ENCODE measurements at places on chromosomes 6 and 20.
A peak's percentile ranks its signal among the peaks of the same experiment; 100 is the strongest.

- no peak for DNase-seq
These were observed 36.6 kb upstream of the CARMIL1 start for GRCh38 chr6:25242567-25242966.

GRCh38 chr6:36797055-36797454, 42.2 kb downstream of the CPNE5 start:
- no peak for DNase-seq

DNA sequence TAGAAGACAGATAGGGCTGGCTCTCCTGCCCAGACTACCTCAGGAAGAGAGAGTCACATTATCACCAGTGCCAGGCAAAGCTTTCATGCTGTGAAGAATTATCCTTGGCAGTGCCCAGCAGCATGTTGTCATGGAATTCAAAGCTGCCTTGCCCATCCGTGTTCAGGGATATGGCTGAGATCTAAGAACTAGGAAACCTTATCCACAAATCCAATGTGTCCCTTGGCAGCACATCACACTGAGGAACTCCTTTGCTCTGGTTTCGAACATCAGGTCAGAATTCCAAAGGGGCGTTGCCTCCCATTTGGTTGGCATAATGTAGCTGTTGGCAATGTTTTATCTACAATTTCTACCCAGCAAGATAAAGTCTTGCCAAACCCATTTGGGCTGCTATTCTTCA, 52.7 kb downstream of the ADGRF1 start:
- DNase-seq = no peak

DNA sequence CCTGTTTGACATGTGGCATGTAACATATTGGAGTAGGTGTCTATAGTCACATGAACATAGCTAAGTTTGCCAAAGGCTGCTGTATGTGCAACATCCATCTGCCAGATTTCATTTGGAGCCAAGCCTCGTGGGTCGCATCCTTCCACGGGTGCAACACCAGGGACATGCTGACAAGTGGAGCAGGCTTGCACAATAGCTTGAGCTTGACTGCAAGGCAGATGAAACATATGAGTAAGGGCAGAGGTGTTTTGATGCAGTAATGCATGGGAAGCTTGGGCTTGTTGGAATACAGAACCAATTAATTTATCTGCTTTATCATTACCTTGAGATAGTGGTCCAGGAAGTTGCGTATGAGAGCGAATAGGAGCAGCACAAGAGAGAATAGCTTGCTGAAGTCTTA, 74.1 kb upstream of the BTN3A2 start:
- no peak for DNase-seq

- DNase-seq = no peak
These were observed 146.9 kb downstream of the MACROD2 start for GRCh38 chr20:14142171-14142570.

GRCh38 chr20:7355051-7355450, 585.2 kb downstream of the HAO1 start:
- no peak for DNase-seq

- DNase-seq = no peak
These were observed 46.4 kb upstream of the DST start for GRCh38 chr6:56689114-56689513.

DNA sequence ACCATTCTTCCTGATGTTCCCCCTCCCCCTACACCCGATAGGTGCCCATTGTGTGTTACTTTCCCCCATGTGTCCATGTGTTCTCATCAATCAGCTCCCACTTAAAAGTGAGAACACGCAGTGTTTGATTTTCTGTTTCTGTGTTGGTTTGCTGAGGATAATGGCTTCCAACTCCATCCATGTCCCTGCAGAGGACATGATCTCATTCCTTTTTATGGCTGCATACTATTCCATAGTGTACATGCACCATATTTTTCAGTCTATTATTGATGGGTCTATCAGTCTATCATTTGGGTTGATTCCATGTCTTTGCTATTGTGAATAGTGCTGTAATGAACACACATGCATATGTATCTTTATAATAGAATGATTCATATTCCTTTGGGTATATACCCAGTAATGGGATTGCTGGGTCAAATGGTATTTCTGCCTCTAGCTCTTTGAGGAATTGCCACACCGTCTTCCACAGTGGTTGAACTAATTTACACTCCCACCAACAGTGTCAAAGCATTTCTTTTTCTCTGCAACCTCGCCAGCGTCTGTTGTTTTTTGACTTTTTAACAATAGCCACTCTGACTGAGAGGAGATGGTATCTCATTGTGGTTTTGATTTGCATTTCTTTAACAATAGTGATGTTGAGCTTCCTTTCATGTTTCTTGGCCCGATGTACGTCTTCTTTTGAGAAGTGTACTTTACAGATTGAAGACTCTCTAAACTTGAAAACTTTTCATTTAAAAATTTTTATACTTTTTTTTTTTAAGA, 41.0 kb upstream of the GCNT2 start:
- DNase-seq = no peak

- no peak for DNase-seq
These were observed 69.3 kb downstream of the IBTK start for GRCh38 chr6:82178077-82178758.

- no peak for DNase-seq
These were observed 159.3 kb downstream of the NFATC2 start for GRCh38 chr20:51382986-51383821.

DNA sequence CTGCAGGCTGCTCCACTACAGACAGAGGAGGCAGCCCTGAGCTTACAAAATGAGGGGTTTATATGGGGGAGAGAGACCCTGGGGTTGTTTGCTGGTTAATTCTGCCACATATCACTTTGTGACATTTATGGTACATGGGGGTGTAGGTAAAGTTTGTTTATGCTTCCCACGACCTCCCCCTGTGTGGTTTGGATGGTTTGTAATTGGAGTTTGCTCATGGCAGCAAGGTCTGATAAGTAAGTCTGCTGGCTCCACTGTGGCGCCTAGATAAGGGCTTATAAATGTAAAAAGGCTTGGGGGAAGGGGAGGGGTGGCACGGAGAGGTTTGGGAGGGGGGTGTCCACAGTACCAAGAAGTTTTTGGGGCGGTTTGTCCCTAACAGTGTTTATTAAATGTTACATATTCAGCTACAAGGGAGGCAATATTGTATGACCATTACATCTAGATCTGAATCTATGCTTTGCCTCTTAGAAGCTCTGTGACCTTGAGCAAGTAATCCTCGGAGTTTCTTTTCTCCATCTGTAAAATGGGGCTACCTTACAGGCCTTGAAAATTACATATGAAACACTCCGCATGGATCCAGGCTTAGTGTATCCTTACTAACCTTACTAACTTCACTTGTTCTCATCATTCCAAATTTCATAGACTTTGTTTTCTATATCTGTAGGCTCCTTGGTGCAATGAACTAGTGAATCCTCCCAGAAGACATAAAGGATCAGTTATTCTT, 204.8 kb upstream of the NOX3 start:
- DNase-seq = no peak

GRCh38 chr20:62752181-62752670, 43.6 kb downstream of the NTSR1 start:
- DNase-seq = no peak

GRCh38 chr6:107697682-107698081, 126.4 kb downstream of the SCML4 start:
- DNase-seq = no peak

- no peak for DNase-seq
These were observed 28.6 kb downstream of the PSMG4 start for GRCh38 chr6:3287308-3287707.

DNA sequence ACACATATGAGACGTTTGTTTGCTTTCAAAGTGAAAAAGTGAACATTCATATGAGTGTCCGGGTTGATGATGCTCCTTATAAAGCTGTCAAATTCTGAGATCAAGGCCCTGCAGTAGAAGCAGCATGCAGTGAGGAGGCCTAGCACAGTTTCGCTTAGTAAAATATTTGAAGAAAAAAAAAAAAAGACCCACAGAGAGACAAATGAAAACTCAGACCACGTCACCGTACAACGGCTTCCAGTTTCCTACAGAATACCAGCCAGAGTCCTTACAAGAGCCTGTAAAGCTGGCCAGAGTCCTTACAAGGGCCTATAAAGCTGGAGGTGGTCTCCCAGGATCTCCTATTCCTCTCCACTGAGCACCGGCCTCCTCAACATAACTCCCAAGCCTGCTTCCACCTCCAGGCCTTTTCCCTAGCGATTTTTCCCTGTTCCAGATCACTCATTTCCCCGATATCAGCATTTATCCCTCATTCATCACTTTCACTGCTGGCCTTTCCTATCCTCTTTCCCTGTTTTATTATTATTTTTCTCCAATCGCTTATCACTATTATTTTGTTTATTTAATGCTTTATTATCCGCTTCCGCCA, 1.5 kb upstream of the HMGN4 start:
- peak; percentile 57 for DNase-seq

DNA sequence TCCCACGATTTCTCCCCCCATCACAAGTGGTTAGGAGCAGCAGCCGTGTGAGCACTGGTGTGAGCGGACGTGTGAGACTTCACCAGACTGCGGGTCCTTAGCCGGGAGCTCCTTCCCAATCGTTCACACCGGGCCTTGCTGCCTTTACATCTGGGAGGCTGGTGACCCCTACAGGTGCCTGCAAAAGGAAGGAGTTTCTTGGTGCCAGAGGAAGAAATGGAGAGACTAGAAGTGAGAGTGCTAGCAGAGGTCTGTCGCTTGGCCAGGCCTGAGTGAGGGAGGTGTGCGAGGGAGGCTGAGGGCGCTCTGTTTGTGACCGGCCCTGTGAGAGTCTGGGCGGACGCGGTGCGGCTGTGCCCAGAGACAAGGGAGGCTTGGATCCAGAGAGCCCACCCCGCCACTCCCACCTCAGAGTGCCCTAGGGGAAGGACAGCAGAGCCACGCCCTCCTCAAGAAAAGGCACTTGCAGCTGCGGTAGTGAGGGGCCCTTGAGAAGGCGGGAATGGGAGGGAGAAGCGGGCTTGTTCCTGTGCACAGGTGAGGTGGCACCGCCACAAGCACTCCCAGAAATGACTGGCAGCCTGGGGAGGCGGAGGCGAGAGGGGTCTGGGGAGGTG, 10.0 kb upstream of the ARMC2 start:
- no peak for DNase-seq

GRCh38 chr20:62739581-62740285, 31.1 kb downstream of the NTSR1 start:
- peak; percentile 31 for DNase-seq

DNA sequence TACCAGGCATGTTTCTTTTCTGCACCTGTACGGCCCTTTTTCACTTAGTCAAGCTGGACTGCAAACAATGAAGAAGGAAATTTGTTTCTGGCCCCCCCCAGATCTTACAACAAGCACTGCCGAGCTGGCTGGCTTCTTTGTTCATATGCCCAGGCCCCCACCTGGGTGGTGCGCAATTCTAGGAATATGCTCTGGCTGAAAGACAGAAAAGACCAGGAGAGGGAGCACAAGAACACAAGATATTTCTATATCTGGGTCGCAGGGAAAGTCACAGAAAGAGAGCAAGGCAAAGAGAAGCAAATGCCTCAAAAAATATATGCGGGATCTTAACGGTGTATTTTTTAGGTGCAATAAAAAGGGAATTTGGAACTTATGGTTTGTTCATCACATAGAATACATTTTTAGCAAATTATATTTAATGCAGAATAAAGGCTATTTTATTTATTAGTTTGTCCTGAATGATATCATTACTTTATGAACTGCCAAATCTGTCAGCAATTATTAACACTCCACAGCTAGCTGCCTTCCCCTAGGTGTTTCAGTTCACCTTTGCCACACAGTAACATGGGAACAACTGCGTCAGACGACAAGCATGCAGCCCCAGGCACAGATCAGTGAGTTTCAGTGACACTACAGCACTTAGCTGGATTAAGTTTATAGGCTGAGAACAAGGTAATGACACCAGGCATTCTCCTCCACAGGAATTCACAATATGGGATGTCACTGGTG, 76.5 kb downstream of the GJA10 start:
- DNase-seq = no peak

GRCh38 chr6:7373739-7374138, 15.8 kb downstream of the CAGE1 start:
- no peak for DNase-seq

- no peak for DNase-seq
These were observed 1.5 kb downstream of the ABCC10 start for GRCh38 chr6:43428874-43429273.

DNA sequence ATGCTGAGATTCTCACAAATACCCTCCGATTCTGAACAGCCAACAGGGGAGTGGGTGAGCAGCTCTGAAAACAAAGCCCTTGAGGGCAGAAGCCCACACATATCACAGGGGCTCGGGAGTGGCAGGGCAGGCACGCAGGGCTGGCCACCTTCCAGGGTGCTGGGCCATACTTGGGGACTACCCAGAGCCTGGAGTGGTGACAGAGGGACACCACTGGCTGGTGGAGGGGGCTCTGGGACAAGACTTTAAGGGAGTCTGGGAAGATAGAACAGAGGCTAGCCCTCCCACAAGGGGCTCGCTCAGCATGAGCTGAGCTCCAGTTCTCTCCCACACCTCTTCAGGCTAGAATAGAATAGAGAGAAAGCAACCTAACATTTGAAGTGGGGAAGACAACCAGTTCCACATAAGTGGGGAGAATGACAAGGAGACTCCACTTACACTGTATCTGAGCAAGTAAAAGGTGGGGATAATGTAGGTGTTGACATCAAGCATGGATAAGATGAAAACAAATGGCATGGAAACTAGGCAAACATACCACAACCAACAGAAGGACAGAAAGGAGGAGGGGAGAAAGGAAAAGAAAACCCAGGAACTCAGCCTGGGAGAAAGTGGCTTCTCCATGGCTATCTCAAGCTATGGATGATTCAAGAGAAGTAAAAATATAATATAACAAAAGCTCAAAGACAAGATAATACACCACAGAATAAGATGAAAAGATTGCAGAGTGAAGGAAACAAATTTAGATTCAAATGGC, 7.0 kb downstream of the PPIL1 start:
- DNase-seq = no peak

GRCh38 chr6:108744996-108745395, 103.2 kb upstream of the ARMC2 start:
- DNase-seq = no peak

All from stimulated activated CD4-positive, alpha-beta T cell treated with anti-CD3 and anti-CD28 coated beads, Interleukin-4, amount 100 ng/mL, for 24 hours (primary cell).